ENCODE measurements at places on chromosomes 1 and 21.

GRCh38 chr1:162676750-162677149 is 44.5 kb downstream of the DDR2 start:
- no peak for DNase-seq

DNA sequence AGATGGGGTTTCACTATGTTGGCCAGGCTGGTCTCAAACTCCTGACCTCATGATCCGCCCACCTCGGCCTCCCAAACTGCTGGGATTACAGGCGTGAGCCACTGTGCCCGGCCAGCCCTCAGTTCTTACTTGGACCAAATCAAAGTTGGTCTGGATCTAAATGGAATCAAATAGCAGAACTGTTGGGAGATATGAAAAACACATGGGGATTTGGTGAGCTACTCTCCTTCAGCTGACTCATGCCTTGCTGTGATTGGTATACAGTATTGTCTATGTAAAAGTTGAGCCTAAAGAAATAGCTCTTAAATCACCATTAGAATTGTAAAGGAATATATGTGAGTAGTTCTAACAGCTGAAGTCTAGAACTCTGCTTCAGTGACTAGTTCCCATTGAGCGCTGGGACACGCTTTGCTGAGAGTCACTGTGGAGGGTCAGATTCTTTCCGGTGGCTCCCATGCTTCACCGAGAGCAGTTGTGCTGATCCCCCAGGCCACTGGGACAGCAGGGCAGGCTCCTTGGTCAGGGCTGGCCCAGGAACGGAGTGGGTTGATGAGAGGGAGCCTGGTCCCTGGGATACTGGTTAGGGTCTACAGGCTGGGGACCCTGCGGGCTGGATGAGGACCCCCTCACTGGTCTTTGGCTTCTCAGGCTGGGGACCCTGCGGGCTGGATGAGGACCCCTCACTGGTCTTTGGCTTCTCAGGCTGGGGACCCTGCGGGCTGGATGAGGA is 14.0 kb downstream of the PKNOX1 start:
- DNase-seq = no peak

DNA sequence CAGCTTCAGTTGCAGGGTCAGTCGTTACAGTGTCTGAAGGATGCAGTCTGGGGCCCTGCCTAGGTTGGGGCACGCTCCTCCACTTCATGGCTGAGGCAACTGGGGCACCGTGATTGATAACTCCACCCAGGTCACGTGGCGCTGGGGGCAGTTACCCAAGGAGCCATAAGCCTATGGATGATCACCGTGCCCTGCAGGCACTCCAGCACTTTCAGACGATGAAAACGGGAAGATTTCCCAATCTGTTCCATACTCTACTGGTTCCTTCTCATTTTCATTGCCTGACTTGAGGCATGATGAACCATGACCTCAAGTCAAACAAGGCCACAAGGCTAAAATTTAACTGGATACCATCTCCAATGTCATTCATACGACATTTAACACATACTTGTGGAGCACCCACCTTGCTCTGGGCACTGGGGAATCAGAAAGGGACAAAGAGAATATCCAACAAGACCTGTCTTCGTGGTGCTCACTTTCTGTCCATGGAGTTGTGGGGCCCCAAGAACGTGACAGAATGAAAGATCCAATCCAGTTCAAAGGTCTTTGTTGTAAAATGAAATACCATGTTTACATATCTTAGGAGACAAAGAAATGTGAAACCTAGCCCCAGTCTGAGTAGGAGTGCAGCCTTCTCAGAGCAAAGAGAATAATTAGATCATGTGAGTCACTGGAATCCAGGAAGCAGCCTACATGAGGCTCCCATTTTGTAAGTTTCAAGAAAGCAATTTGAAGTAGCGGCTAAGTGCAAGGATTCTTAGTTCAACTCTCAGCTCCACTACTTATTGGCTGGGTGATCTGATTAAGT is 39.4 kb upstream of the SPOCD1 start:
- DNase-seq = no peak

GRCh38 chr1:77064246-77064645 is 155.0 kb downstream of the PIGK start:
- no peak for DNase-seq

GRCh38 chr1:22676916-22677583 is 24.0 kb downstream of the C1QB start:
- DNase-seq = no peak

DNA sequence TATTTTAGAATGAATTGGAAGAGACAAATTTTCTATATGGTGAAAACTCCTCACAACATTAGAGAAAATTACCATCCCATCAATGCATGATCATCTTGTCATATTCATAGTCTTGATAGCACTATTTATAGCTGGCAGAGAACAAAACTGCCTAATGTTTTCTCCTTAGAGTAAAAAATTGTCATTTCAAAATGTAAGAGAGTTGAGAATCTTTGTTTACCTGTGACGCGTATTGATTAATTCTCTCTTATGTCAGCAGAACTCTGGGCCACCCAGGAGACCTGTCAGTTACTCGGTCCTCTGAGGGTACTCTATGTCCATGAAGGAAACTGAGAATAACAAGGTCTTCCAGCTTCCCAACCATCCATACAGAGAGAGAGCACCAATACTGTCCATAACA is 381.4 kb upstream of the ZP4 start:
- DNase-seq = no peak

- no peak for DNase-seq
These were observed 71.8 kb upstream of the PKN2 start for GRCh38 chr1:88612292-88612691.

GRCh38 chr1:5750186-5751162 is 241.8 kb downstream of the NPHP4 start:
- DNase-seq = no peak

Data from progenitor cell of endocrine pancreas (in vitro differentiated cells).